ENCODE measurements at places on chromosomes 3 and 15.

- DNase-seq = no peak
Measured at GRCh38 chr15:29130476-29130875, 139.1 kb downstream of the NSMCE3 start.

DNA sequence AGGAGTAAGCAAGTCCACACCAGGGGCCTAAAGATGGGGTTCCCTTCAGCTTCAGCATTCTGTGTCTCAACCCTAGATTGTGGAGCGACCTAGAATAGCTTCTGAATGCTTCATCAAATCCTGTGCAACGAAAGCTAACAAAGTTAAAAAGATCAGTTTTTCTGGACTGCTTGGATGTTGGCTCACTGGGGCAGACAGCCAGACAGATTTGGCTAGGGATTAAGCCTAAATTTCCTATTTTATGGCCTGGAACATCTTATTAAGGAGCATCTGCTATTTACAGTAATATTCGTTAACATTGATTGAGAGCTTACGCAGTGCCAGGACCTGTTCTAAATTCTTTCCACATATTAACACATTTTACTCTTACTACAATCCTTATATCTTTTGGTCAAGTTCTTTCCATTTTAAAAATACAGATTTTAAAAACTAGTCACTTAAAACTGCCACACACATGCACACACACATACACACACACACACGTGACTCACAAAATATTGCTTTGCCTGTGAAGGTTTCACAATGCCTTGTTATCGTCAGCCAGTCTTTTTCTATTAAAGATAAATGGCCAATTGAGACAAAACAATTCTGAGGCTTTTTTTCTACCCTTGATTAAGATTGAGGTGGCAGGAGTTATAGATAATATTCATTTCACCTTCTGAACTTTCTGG is 173.3 kb upstream of the SNTN start:
- DNase-seq = no peak

- no peak for DNase-seq
Measured at GRCh38 chr3:15064299-15064834, 748 bp downstream of the MRPS25 start.

DNA sequence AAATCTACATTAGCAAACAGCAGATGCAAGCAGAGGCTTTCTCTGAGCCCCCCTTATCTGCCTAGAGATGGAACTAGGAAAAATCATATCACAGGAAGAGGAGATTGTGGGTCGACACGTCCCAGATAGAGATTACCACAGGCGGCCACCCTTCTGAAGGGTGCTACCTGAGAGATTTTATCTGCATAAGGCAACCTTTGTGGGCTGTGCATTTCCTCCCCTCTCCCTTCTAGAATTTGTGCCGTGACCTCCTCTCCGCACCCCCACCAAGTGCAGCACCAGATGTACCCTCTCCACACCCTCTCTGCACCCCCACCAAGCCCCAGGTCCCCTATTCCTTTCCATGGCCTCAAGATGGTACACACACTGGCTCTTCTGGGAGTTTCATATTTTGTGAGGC is 27.4 kb downstream of the METTL6 start:
- no peak for DNase-seq

GRCh38 chr3:34948517-34948916 is 690.8 kb upstream of the ARPP21 start:
- DNase-seq = no peak

DNA sequence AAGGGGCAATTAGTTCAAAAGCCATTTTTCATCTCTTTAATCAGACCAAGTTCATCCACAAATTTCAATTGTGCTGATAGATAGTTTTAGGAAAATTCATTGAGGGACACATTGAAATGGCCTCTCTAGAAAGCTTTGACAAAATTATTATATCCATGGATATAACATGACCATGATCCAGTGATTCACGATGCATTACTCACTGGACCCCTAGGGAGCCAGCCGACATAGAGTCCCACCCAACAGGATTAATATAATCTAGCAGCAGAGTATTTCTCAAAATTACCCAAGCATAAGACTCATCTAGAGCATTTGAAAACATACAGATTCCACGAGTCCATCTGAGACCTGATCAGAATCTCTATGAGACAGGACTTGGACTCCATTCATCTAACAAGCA is 100.3 kb downstream of the FRMD5 start:
- DNase-seq = no peak

DNA sequence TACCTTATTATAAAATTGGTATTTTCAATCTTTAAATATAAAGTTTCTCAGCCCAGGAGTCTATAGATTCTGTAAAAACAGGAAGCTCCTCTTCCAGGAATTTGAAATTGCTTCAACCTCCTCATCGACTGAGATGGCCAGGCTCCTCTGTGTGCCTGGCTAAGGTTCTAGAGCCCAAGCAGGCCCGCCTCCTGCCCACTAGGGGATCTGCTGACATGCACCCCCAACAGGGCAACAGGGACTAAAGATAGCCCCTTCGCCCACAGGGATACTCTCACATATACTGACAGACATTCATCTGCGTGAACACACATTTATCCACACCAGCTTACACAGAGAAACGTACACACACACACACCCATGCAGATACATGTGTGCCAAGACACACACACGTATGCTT is 183.1 kb upstream of the TLE3 start:
- DNase-seq = no peak

DNA sequence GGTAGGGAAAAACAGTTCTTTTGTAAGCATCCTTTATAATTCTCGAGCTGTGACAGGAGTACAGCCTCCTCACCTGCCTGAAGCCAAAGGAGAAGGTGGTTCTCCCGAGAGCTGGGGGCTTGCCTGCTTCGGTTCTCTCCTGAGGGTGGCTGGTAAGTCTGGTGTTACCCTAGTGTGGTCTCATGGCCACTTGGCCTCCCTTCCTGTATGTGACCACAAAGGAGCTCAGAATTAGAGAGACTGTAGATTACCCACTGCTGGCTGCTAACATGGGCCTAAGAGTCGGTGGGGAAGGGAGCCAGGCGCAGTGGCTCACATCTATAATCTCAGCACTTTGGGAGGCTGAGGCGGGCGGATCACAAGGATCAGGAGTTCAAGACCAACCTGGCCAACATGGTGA is 12.6 kb downstream of the PDHB start:
- DNase-seq = no peak

GRCh38 chr3:134608023-134608770 is 42.6 kb downstream of the KY start:
- DNase-seq = no peak

- no peak for DNase-seq
Measured at GRCh38 chr3:64815789-64816188, 128.0 kb upstream of the ADAMTS9 start.

DNA sequence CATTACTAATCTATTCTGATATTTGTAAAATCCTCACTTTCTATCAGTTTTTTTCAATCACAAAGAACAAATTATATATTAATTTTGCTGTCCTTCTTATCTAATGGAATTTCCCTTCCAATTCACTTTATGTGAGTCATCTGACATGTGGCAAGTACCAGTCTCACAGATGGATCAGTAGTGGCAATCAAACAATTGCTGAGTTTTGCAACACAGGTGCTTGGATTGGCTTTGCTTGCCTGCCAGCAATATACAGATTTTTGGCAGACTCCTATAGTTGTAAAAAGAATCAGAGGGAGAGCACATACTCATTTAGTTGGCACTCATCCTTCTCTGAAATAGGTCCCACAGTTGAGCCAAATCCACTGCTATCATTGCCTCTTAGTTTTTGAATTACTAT is 83.7 kb downstream of the BCHE start:
- DNase-seq = no peak

- no peak for DNase-seq
Measured at GRCh38 chr3:44468572-44469520, 8.6 kb downstream of the ZNF445 start.

DNA sequence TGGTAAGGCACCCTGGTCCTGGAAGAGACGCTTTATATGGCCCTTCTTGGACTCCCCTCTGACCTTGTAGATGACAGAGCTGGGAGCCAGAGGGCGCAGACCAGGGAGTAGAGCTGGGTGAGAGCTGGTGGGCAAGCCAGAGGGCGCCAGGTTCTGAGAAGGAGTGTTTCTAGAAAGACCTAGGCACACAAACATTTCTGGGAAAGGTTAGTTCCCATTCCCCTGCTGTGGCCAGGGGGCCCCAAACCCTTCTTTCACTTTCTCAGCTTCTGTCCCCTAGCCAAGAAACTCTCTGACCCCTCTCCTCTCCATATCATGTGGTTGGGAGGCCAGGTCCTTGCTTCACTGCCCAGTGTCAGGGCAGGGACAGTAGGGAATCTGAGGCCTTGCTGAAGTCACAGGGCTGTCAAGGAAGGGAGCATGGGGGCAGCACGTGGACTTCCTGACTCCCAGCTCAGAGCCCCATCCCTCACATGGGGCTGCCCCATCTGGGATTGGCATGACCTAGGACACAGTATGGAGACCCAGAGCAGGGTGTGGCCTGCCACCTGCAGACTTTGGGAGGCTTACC is 3.6 kb downstream of the HEMK1 start:
- no peak for DNase-seq

DNA sequence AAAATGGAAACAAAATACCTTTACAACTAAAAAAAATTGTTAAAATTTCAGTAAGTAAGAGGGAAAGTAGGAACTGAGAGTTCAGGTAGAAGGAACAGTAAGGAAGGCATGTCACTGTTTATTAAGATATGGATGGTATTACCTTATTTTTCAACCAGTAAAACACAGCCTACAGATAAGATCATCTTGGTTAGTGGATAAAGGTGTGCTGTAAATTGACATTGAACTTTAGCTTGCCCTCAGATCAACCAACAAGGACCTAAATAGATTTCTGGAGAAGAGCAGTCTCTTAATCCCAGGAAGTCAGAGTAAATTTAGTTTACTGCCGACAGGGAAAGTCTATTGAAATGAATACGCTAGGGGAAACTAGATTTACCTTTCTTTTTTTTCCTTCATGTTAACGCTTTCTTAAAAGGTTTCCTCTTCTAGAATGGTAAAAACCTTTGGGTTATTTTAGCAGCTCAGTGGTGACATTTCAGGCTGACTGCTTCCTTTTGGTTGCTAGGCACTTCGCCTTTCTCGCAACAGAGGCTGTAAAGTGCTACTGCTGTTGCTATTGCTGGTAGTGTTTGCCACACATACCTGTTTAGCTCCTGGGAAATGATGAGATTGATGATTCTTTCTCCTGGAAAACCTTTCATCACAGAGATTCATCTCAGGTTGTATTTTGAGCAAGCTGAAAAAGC is 12.9 kb downstream of the DZIP3 start:
- peak; percentile 12 for DNase-seq

GRCh38 chr15:101469520-101470288 is 19.8 kb downstream of the PCSK6 start:
- DNase-seq = no peak

DNA sequence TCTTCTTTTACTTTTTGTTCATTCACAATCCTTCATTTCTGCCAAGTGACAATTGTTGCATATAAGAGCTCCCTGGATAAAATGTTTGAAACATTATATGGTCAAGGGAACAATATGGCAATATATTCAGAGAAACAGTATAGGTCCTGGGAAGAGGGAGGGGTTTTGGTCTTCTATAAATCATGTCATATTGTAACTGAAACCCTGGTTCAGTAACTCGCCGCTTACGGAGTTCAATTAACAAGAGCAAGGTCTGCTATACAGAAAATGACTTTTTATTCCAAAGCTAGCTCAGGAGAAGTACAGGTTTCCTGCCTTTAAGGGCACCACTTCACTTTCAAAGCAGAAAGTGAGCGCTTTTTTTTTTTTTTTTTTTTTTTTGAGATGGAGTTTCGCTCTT is 522.1 kb upstream of the TGFBR2 start:
- no peak for DNase-seq

DNA sequence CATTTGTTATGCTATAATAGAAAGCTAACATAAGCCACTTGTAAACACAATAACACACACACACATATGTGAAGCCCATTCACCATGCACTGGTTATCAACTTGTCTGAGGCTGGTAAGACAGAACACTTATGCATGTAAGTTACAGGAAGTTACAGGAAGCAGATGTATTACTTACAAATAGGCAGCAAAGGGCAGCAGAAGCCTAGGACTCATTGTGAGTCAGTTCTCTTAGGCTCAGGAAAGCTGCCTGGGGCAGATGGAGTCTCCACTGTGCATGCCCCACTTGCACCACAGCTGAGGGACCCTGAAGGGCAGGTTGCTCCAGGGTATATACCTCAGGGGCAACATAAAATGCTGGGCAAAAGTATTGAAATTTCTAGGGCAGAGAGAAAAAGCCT is 748.8 kb upstream of the CCDC54 start:
- no peak for DNase-seq

GRCh38 chr3:54733106-54734006 is 194.5 kb downstream of the LRTM1 start:
- no peak for DNase-seq

All from T-helper 17 cell (primary cell).